HT-29 (cell line): ENCODE measurements at places on chromosomes 3 and 15. TPM values are rescaled to one million over a fixed set of nuclear protein-coding genes. Genes with fewer than 3 reads are reported as not detected.

DNA sequence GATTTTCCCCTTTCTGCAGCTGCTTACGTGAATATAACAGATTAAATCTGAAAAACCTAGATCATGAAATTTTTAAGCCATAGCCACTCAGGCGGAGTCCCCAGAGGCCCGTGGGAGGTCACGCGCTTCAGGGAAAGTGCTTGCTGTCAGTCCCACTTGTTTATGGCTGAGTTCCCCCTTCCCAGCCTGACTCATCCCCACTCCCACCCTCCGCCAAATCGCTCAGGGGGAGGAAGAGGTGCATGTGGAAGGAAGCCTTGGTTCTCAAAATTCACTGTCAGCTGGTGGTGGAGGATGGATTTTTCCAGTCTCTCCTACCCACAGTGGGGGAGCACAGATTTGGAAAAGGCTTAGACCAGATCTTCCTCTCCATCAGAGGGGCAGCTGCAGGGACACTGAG is 67.4 kb downstream of the CORO2B start:
- DNase-seq = no peak

DNA sequence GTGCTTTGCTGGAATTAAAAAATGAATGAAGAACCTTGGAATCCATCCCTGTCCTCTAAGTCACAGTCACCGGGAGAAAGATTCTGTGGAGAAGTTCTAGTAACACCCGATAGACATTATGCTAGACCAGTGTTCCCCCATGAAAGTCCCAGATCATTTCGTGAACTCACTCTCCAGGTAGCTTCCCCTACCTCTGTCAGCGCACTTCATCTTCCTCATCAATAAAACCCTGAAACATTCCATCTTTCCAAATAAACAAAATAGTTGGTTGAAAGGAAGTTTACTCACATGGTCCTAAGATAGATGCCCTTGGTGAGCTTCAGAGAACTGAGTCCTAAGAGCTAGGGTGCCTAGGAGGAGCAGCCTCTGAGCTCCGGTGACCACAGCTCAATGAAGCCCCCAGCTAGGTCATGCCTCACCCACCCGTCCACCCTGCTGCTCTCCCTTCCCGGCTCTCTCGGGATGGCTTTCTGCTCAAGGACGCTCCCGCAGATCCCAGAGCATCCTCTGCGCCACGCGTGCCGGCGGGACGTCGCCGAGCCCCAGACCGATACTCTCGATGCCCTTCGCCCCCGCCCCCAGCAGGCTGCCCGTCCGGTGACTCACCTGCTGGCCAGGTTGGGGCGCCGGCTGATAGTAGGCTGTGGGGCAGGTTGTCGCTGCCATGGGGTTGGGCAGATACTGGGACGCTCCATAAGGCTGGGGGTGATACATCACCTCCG is 776 bp downstream of the VGLL3 start:
- DNase-seq = peak; percentile 20

DNA sequence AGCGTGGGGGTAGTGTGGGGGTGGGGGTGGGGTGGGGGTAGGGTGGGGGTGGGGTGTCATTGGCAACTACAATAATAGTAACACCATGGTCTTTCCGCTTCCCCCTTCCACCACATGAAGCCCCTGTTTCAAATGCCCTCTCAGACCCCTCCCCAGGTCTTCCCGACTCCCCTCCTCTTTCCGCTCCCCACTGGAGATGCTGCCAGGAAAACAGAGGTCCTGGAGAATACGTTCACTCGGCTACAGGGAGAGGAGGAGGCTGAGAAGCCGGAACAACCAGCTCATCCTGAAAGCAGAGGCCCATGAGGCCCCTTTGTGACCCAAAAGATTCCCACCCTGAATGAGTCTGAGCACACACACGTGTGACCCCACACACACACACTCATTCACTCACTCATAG is 75.4 kb downstream of the CPN2 start:
- DNase-seq = no peak

- no peak for DNase-seq
These were observed 5.3 kb downstream of the MINAR1 start for GRCh38 chr15:79437275-79438000.

DNA sequence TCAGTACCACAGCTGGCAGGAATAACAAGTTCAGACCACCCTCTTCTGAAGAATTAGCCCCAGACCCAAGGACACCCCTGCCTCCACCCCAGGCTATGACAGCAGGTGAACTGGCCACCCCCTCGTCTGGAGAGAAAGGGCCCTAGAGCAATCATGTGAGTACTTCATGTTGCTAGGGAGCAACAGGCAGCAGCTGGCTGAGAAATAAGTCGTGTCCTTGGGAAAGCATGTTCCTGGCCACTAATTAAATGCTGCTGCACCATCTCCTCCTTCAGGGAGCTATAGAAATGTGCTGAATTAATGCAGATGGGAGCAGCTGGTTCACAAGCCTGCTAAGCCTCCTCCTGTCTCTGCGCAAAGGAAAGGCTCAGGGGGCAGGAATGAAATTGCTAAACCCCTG is 31.5 kb downstream of the MRPS11 start:
- no peak for DNase-seq

- no peak for DNase-seq
These were observed 370.6 kb upstream of the PROK2 start for GRCh38 chr3:72155391-72156064.

- peak; percentile 94 for DNase-seq
These were observed 56.8 kb downstream of the GPR171 start for GRCh38 chr3:151146071-151146730.

DNA sequence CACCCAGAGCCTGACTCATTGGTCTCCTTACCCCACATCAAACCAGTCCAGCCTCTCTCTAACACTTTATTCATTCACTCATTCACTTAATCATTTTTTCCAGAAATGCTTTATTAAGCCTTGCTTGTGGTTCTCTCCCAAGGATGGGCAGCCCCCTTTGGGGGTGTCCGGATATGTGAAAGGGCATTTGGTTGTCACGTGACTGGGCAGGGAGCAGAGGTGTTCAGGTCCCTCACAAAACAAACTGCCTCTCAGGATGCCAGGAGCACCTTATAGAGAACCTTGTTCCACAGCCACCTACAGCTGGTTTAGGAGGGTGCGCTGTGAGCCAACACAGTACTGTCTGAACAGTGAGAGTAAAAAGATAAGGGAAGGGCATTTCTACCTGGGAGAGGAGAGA is 25.8 kb upstream of the PTPN23 start:
- DNase-seq = no peak

GRCh38 chr3:156201411-156202405 is 81.3 kb downstream of the KCNAB1 start:
- DNase-seq = no peak

DNA sequence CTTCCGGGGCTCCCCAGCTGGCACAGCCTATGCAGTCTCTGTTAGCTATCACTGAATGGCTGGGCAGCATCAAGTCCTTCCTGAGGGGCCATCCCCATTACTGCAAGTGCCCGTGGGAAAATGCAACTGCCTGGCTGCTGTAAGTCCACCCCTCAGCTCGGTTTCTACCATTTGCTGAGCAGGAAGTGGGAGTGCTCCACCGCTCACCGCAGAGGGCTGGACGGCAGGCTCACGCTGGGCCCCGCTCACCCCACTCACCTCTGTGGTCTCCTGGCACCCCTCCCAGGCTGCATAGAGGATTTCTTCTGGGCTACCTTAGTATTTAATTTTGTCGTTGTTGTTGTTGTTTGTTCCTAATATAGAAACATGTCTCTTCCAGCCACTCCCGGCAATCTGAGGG is 270.2 kb downstream of the PLCL2 start:
- no peak for DNase-seq

DNA sequence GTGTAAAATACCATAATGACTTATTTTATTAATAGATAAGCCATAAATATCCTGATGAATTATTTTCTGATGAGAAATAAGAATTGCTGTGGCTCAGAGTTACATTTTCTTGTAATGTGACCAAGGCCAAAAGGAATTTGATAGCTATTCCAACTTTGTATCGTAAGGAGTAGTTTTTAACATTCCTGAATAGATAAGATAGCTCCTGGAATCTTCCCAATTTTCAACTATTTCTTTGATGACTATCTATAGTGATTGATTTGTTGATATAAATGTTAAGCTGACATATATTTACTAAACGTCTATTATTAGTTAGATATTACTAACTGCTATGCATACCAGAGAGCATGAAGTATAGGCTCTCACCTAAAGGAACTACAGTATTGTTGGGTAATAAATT is 49.1 kb upstream of the SATB1 start:
- DNase-seq = no peak

DNA sequence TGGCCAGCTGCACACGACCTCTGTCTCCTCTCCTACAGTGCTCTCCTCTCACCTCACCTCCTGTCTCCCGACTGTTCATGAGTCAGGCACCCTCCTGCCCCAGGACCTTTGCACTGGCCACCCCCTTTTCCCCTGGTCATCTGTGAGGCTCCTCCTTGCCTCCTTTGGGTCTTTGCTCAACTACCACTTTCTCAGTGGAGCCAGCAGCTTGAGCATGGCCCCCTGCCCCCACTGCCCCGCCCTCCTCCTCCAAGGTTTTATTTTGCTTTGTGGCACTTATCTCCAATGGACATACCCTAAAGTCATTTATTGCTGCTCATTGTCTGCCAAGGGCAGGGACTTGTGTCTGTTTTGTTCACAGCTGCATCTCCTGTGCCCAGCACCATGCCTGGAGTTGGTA is 64.3 kb downstream of the MGLL start:
- no peak for DNase-seq

- DNase-seq = no peak
These were observed 17.0 kb downstream of the CXCR6 start for GRCh38 chr3:45960289-45960688.

GRCh38 chr15:41952013-41952563 is 20.3 kb downstream of the EHD4 start:
- no peak for DNase-seq

- no peak for DNase-seq
These were observed 1.7 kb upstream of the PLA2G4F start for GRCh38 chr15:42157981-42158765.

GRCh38 chr3:32459450-32459849 is 43.2 kb downstream of the CMTM6 start:
- no peak for DNase-seq

GRCh38 chr3:94787734-94788270 is 724.9 kb downstream of the NSUN3 start:
- no peak for DNase-seq

MAGEL2 gene
- not detected in 2 replicates for total RNA-seq

MASP1 gene
- total RNA-seq = not detected in 2 replicates

PLCB2 gene
- 0.38 and 0.91 TPM in 2 replicates for total RNA-seq

CLRN1 gene
- total RNA-seq = not detected in 2 replicates

CDC25A gene
- total RNA-seq = 16.3 and 33.6 TPM in 2 replicates

CNTN6 gene
- total RNA-seq = not detected in 2 replicates
